Left kidney (tissue), 8 donors: ENCODE measurements at places on chromosomes 6 and 20. TPM values are rescaled to one million over a fixed set of nuclear protein-coding genes. Genes with fewer than 3 reads are reported as not detected.

The SRSF12 gene
- polyA plus RNA-seq = 20.1 TPM

The NOTCH4 gene
- 15.6 TPM for polyA plus RNA-seq

The DEFB132 gene
- polyA plus RNA-seq = 0.07 TPM

The RXRB gene
- 65.6 TPM for polyA plus RNA-seq
